Activated CD8-positive, alpha-beta memory T cell treated with anti-CD3 and anti-CD28 coated beads for 1 hour (primary cell): ENCODE measurements at places on chromosomes 3 and 15.

DNA sequence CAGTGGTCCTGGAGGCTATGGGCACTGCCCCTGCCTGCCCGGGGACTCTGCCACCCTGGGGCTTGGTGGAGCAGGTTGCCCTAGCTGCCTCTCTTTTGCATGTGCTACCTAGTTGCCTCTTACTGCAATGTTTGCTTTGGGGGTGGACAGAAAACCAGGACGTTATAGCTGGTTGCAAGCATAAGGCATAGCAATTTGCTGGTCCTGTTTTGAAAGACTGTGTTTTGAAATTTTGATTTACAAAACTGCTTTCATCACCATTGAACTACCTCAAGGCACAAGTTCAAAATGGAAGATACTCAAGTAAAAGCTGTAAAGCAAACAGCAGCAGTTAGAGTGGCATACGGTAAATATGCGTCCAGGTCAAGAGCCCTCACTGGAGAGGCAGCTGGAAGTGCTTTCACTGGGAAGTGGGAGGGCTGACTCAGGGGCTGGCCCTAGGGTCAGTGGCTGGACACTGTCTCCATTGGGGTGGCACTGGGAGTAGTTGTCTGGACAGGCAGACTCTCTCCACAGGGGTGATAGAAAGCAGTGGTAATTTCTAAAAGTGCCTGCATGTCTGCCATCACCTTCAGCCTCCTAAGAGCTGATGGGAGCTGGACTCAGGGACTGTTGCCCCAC lies 138.1 kb downstream of the CHDH start:
- no peak for DNase-seq

- DNase-seq = no peak
Measured at GRCh38 chr15:40320409-40320808, 3.1 kb upstream of the INAFM2 start.

DNA sequence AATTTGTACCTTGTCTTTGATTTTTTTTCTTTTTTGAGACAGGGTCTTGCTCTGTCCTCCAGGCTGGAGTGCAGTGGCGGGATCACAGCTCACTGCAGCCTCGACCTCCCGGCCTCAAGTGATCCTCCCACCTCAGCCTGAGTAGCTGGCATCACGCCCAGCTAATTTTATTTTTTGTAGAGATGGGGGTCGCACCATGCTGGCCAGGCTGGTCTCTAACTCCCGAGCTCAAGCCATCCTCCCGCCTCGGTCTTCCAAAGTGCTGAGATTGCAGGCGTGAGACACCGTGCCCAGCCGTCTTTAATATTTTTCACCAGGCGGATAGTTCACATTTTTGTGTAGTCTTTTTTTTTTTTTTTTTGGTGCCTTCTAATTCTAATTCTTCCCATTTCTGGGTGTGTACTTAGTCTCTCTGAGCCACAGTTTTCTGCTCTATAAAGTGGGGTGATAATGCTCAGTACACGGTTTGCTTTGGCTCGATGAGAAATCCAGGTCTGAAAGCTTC lies 528 bp upstream of the TATDN2 start:
- no peak for DNase-seq

DNA sequence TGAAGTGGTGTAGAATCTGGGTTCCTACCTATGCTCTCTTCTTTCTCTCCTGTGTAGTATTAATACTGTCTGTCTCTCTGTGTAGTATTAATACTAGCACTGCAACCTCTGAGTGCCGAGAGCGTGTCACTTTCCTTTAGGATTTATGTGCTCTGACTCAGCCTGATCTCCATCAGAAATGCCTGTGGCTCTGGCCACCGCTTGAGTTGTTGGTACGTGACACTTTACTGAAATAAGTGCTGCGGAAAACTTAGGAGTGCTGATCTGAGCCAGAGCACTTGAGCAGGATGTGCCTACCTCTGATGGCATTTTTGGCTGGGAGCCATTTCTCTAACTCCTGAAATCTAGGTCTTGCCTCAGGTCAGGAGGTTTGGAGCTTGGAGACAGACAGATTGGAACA lies 807.4 kb downstream of the SQOR start:
- DNase-seq = no peak

- no peak for DNase-seq
Measured at GRCh38 chr3:141454906-141455602, 31.8 kb upstream of the RASA2 start.

DNA sequence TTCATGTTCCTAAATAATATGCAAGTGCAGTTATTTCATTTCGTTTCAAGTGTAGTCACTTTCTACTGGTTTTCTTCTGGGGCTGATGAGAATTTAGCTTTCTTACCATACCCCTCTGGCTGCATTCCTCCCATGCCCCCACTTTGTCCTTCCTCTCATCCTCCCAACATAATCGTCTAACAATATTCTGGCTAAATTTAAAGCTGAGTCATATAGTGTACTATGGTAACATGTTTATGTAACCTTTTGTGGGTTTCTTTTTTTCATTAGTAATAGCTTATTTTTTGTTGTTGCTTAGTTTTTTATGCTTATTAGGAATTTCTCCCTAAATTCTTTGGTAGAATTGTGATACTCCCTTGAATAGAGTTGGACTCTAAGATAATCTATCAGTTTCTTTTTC lies 30.5 kb downstream of the DUT start:
- DNase-seq = no peak

DNA sequence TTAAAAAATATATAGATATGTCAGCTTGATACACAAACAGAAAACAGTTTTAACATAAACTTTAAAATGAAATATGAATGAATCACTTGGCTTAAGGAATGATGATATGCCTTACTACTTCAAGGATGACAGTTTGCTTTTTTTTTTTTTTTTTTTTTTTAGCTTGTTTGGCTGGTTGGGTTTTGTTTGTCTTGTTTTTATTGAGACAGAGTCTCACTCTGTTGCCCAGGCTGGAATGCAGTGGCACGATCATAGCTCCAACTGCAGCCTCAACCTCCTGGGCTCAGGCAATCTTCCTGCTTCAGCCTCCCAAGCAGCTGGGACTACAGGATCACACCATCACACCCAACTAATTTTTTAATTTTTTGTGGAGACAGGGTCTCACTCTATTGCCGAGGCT lies 14.5 kb downstream of the LRRC2 start:
- DNase-seq = no peak

GRCh38 chr15:51768018-51768417 lies 16.6 kb downstream of the TMOD2 start:
- no peak for DNase-seq

- no peak for DNase-seq
Measured at GRCh38 chr15:90286678-90287077, 21.2 kb downstream of the NGRN start.

GRCh38 chr15:48603123-48603500 lies 42.4 kb downstream of the FBN1 start:
- DNase-seq = no peak

- DNase-seq = peak; percentile 40
Measured at GRCh38 chr3:186519021-186519658, 25.0 kb downstream of the CRYGS start.

DNA sequence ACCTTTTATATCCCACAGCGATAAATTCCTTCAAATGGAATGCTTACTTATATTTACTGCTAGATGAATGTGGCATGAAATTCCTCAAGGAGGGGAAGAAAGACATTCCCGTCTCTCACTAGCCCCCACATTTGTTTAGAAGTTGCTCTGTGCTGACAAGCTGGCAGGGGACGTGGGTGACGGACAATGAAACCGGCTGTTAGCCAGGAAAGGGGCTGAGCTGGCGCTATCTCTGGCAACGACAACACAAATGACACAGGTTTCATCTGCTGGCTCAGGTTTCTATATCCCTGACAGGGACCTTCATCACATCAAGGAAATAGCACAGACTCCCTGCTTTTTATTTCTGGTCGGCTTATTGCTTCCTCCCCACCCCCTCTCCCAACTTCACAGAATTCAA lies 15.8 kb downstream of the RUVBL1 start:
- DNase-seq = no peak

DNA sequence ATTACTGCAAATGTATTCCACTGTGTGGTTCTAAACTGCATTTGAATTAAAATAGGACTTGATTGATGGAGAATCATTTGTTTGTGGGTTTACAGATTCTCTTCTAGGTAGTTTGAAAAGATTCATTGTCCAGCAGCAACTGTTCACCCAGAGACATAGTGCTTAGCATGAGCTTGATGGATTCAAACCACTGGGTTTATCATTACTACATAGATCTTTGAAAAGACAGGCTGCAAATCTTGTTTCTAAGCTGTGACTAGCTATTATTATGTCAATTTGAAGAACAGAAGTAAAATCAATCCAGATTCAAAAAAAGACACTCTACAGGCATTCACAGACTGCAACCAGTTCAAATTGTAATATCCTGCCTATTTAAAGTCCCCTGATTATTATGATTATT lies 49.8 kb downstream of the MBNL1 start:
- DNase-seq = no peak

GRCh38 chr15:23083115-23083514 lies 43.7 kb upstream of the TUBGCP5 start:
- DNase-seq = no peak

- no peak for DNase-seq
Measured at GRCh38 chr3:38599886-38600285, 49.6 kb downstream of the SCN5A start.

- DNase-seq = no peak
Measured at GRCh38 chr3:34277110-34277509, 478.7 kb downstream of the PDCD6IP start.
